ENCODE measurements at places on chromosomes 13 and 19.
A peak's percentile ranks its signal among the peaks of the same experiment; 100 is the strongest.

DNA sequence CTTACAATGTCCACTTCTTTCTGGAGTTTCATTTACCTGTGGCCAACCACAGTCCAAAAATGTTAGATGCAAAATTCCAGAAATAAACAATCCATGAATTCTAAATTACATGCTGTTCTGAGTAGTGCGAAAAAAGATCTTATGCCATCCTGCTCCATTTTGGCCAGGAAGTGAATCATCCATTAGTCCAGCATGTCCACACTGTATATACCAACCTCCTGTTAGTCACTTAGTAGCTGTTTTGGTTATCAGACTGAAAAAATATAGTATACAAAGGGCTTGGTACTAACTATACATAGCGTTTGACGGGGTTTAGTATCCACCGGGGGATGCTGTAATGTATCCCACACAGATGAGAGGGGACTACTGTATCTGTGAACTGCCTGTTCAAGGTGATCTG lies 618.0 kb upstream of the ARGLU1 start:
- DNase-seq = no peak
- H3K4me3 ChIP-seq = no peak overlapping the region
- no peaks in the 10 kb centered on the region for H3K27me3 ChIP-seq
- H3K36me3 ChIP-seq = no peaks in the 10 kb centered on the region
- no peaks in the 10 kb centered on the region for H3K4me1 ChIP-seq
- H3K27ac ChIP-seq = no peak overlapping the region

DNA sequence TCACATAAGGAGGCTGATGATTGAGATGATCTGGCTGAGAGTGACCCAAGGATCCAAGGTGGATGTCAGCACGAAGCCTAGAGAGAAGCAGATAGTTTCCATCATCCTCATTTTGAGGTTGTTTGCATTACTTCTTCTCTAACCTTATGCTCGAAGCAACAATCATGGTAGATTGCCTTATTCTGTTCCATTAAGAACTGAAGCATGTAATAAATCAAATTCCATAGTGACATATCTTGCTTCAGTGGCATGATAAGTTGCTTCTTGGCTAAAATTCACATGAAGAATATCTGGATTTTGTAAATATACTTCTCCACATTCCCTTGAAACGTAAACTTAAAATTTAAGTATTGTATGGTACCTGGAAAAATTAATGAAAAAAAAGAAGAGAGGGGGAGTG lies 377.8 kb upstream of the DACH1 start:
- H3K27ac ChIP-seq = no peak overlapping the region
- no peak overlapping the region for H3K4me3 ChIP-seq
- no peaks in the 10 kb centered on the region for H3K27me3 ChIP-seq
- H3K4me1 ChIP-seq = no peaks in the 10 kb centered on the region

DNA sequence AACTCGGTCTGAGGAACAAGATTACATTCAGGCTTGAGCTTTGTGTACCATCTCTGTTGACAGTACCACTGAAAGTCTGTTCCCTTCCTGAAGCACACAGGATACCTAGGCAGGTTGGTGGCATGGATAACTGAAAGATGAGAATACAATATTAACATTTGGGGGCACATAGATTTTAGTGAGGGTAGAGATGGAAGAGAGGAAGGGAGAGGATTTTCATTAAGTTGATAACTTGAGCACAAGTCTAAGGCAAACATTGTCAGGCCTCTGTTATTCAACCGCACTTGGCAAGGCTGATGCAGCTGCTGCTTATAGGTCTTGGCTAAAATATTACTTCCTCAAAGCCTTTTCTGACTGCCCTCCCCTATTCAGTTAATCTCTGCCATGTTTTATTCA lies 10.9 kb downstream of the MIR17HG start:
- H3K27ac ChIP-seq = no peak overlapping the region
- H3K4me1 ChIP-seq = peaks cover 11% of the 10 kb centered on the region
- no peak overlapping the region for H3K4me3 ChIP-seq
- H3K27me3 ChIP-seq = no peaks in the 10 kb centered on the region
- DNase-seq = no peak

GRCh38 chr13:94660695-94661326 lies 51.5 kb downstream of the SOX21 start:
- DNase-seq = no peak
- H3K36me3 ChIP-seq = no peaks in the 10 kb centered on the region
- H3K27ac ChIP-seq = no peak overlapping the region
- H3K27me3 ChIP-seq = peaks cover 25% of the 10 kb centered on the region
- H3K4me1 ChIP-seq = peaks cover 16% of the 10 kb centered on the region

GRCh38 chr19:4748589-4748988 lies 24.9 kb upstream of the DPP9 start:
- H3K4me1 ChIP-seq = no peaks in the 10 kb centered on the region
- no peaks in the 10 kb centered on the region for H3K36me3 ChIP-seq
- H3K27ac ChIP-seq = no peak overlapping the region
- DNase-seq = no peak
- H3K4me3 ChIP-seq = no peak overlapping the region
- peaks cover 15% of the 10 kb centered on the region for H3K27me3 ChIP-seq

DNA sequence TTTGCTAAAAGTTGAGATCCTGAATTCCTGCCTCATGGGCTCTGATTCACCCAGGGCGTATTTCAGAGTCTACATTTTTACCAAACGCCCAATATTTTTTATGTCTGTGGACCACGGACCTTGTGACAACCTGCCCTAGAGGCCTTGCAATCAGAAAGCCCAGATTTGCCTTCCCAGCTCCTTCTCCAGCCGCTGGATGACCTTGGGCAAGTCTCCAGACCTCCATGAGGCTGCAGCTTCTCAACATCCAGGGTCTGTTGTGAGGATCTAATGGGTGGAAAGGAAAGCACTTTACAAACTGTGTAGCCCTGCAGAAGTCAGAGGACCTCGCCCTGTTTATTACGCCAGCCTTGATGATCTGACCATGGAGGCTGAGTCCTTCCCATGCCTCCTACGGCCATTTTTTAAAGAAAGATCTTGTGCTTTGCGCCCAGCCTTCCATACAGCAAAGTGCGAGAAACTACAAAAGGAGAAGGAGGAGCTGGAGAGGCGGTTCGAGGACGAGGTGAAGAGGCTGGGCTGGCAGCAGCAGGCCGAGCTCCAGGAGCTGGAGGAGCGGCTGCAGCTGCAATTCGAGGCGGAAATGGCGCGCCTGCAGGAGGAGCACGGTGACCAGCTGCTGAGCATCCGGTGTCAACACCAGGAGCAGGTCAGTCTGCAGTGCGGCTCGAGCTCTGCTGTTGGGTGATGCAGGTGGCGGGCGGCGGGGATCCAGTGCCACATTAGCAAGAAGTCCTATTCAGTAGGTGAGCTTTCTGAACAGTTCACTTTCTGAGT lies 115.6 kb downstream of the SLC7A1 start:
- no peaks in the 10 kb centered on the region for H3K4me1 ChIP-seq
- no peak for DNase-seq
- H3K27me3 ChIP-seq = peaks cover 11% of the 10 kb centered on the region
- H3K27ac ChIP-seq = no peak overlapping the region
- H3K4me3 ChIP-seq = no peak overlapping the region

- DNase-seq = no peak
- H3K27me3 ChIP-seq = no peaks in the 10 kb centered on the region
- H3K36me3 ChIP-seq = no peaks in the 10 kb centered on the region
Measured at GRCh38 chr13:44786756-44787155, 202.5 kb downstream of the NUFIP1 start.

DNA sequence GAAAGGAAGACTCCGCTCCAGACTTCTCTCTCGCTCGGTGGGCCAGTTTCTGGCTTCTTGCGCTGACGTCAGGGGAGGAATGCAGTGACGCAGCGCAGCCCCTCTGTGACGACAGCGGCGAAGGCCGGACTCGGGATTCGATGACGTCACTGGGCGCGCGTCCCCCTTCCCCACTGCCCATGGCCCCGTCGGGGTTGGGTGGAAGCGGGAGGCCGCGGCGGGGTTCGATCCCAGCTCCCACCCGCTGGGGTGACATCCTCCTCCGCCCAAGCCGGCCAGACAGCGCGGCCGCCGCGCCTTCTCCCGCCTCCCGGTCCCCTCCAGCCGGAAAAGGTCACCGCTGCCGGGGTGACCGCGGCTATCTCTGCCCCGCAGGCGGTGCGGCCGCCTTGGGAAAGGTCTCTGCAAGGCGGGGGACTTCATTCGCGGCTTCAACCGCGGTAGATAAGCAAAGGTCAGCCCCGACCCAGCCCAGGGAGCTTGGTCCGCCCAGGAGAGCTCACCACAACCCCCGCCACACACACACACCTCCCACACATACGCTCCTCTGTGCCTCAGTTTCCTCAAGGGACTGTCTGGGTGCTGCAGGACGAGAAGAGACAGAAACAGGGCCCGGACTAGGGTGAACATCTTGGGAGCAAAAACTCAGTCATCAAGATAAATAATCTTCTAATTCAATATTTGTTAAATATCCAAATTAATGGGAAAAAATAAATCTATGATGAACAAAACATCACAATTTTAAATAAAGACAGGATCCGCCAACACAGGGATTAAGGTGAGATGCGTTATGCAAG lies 844 bp upstream of the RFX1 start:
- peaks cover 38% of the 10 kb centered on the region for H3K4me1 ChIP-seq
- H3K36me3 ChIP-seq = peaks cover 2% of the 10 kb centered on the region
- H3K4me3 ChIP-seq = peak overlapping the region; percentile 84
- DNase-seq = no peak
- H3K27me3 ChIP-seq = no peaks in the 10 kb centered on the region
- H3K27ac ChIP-seq = peak overlapping the region; percentile 93

GRCh38 chr13:25657157-25657556 lies 285.4 kb downstream of the ATP8A2 start:
- no peak overlapping the region for H3K27ac ChIP-seq
- H3K36me3 ChIP-seq = no peaks in the 10 kb centered on the region
- peaks cover 12% of the 10 kb centered on the region for H3K27me3 ChIP-seq

- H3K27me3 ChIP-seq = no peaks in the 10 kb centered on the region
- DNase-seq = no peak
- no peaks in the 10 kb centered on the region for H3K4me1 ChIP-seq
- H3K4me3 ChIP-seq = no peak overlapping the region
- H3K36me3 ChIP-seq = no peaks in the 10 kb centered on the region
Measured at GRCh38 chr13:53214433-53214832, 185.8 kb downstream of the OLFM4 start.

DNA sequence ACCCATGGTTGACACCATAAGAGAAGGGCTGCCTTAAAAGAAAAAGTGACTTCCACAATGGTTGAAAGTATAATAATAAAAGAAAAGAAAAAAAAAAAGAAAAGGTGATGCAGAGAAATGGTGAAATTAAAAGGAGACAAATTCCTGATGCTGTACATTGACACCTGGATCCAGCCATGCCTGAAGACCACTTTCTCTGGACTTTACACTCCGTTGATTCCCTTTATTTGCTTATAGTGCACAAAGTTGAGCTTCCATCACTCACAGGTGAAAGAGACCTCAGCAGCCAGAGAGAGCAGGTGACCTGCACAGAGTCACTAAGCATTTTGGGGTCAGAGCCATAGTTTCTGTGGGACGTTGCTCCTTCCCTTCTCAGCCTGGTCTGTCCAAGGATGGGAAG lies 12.2 kb upstream of the OR10H5 start:
- no peaks in the 10 kb centered on the region for H3K4me1 ChIP-seq
- no peak overlapping the region for H3K4me3 ChIP-seq
- no peak for DNase-seq
- H3K27ac ChIP-seq = no peak overlapping the region
- no peaks in the 10 kb centered on the region for H3K36me3 ChIP-seq

DNA sequence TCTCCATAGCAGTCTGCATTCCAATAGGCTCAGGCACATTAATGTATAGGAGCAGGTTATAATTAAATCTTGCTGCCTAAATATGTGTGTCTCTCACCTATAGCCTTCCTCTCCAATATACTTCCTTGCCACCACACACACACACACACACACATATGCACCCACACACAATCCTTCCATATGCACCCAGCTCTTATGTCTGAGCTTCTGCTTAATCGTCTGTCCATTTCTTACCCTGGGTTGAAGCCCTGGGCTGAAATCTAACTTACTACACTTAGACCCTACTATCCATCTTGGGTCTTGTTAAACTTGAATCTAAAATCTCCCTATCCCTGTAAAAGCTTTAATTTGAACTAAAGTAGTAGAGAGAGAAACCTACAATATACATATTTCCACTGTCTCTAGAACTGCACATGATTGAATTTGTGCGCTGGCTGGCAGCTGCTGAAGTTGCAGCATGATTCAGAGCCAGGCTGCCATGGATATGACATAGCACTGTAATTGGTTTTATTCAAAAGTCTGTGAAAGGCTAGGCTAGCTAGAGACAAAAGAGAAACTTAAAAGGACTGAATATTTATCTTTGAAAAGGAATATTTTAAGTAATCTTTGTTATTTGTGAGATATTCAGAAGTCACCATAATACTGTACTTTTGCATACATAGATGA lies 25.7 kb upstream of the FREM2 start:
- H3K27me3 ChIP-seq = peaks cover 4% of the 10 kb centered on the region
- DNase-seq = no peak
- H3K4me3 ChIP-seq = no peak overlapping the region
- H3K27ac ChIP-seq = no peak overlapping the region
- H3K4me1 ChIP-seq = no peaks in the 10 kb centered on the region

DNA sequence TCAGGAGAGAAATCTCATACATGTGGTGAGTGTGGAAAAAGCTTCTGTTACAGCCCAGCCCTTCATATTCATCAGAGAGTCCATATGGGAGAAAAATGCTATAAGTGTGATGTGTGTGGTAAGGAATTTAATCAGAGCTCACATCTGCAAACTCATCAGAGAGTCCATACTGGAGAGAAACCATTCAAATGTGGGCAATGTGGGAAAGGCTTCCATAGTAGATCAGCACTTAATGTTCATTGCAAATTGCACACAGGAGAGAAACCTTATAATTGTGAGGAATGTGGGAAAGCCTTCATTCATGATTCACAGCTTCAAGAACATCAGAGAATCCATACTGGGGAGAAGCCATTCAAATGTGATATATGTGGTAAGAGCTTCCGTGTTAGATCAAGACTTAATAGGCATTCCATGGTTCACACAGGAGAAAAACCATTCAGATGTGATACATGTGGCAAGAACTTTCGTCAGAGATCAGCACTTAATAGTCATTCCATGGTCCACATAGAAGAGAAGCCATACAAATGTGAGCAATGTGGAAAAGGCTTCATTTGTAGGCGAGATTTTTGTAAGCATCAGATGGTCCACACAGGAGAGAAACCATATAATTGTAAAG lies 15.2 kb downstream of the ZNF221 start:
- H3K4me1 ChIP-seq = no peaks in the 10 kb centered on the region
- H3K27ac ChIP-seq = no peak overlapping the region
- no peak overlapping the region for H3K4me3 ChIP-seq
- H3K36me3 ChIP-seq = peaks cover 24% of the 10 kb centered on the region
- H3K27me3 ChIP-seq = no peaks in the 10 kb centered on the region

GRCh38 chr19:35455616-35456201 lies 7.7 kb downstream of the FFAR2 start:
- DNase-seq = no peak
- H3K4me3 ChIP-seq = no peak overlapping the region
- no peak overlapping the region for H3K27ac ChIP-seq
- no peaks in the 10 kb centered on the region for H3K36me3 ChIP-seq
- H3K4me1 ChIP-seq = peaks cover 55% of the 10 kb centered on the region

All from activated CD4-positive, alpha-beta memory T cell treated with anti-CD3 and anti-CD28 coated beads, Interleukin-2, amount 10 ng/mL, durations not matched to agents 7 days and 5 days (primary cell).